NCI-H1436 (cell line): ENCODE measurements at places on chromosomes 2 and 18.

DNA sequence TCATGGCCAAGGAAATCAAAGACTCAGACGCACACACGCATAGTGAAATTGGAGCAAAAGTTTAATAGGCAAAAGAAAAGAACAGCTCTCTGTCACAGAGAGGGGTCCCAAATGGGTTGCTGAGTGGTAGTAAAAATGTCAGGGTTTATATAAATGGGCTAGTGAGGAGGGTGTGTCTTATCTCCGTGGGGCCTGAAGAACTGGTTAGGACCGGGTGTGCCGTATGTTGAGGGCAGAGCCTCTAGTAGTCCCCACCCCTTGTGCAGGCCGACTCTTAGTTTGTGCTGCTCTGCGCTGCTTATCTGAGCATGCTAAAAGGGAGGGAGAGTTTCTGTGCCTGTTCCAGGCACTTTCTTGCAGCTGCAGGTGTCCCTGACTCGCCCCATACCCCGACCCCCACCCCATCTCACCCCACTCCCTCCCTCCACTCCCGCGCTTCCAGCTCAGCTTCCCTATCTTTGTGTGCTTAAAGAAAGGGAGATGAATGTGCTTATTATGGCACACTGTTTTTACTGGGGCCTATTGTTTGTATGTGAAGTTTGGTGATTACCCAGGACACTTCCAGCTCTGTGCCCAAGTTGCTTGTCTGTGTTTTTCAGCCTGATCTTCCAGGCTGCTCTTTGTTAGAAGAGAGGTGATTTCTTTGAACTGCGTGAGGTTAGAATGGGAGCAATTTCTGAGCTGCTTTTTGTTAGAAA, 167.4 kb downstream of the SPAG16 start:
- DNase-seq: no peak

GRCh38 chr2:196268538-196269338, 97.4 kb upstream of the STK17B start:
- no peak for DNase-seq

GRCh38 chr2:212528106-212528856, 10.3 kb downstream of the ERBB4 start:
- DNase-seq: no peak

GRCh38 chr2:171723716-171724683, 36.7 kb downstream of the DYNC1I2 start:
- DNase-seq: peak; percentile 58

DNA sequence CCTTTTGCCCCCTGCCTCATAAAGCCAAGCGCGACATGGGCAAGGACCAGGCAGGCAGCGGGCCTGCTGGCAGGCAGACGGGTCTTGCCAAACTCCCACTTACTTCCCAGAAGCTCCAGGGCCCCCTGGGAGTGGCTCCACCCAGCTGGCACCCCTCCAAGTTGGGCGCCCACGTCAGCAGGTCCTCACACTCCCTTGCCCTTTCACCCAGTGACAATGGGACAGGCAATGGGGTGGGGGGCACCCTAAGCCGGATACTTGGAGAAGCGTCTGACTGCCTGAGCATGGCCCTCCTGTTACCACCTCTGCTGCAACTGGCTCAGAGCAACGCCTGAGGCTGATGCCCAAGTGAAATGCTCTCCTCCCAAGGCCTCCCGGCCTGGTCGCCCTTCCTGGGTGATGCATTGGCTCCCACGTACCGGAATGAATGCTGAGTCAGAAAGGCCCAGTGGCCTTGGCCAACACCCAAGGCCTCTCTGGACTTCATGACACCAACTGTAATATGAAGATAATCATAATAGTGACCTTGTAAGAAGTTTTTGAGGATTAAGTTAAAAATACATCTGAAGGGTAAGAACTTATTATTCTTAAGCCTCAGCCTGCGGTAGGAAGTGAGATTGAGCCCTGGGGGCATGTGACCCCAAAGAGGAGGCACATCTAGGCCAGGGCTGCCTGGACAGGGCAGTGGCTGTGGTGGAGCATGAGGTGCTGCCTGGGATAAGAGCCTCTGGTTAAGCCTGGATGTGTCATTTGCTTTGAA, 31.6 kb downstream of the KCNK3 start:
- no peak for DNase-seq
